ENCODE measurements at places on chromosomes 3 and 15.

DNA sequence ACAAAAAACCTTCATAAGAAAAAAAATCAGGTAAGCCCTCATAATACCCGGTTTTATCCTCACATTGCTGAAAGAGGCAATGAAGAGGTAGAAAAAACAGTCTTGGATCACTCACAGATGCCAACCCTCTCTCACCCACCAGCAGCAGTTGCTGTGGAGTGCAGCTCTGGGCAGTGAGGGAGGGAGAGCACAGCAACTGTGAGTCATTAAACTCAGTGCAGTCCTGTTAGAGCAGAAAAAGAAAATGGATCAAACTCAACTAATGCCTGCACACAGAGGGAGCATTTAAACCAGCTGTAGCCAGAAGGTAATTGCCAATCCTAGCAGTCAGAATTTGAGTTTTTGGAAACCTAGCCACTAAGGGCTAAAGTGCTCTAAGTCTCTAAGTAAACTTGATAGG is 1050.6 kb upstream of the ALCAM start:
- no peak for DNase-seq

- DNase-seq, result no peak
These were observed 41.6 kb upstream of the TMEM87A start for GRCh38 chr15:42314818-42315217.

GRCh38 chr15:60061758-60062157 is 57.6 kb downstream of the FOXB1 start:
- no peak for DNase-seq

DNA sequence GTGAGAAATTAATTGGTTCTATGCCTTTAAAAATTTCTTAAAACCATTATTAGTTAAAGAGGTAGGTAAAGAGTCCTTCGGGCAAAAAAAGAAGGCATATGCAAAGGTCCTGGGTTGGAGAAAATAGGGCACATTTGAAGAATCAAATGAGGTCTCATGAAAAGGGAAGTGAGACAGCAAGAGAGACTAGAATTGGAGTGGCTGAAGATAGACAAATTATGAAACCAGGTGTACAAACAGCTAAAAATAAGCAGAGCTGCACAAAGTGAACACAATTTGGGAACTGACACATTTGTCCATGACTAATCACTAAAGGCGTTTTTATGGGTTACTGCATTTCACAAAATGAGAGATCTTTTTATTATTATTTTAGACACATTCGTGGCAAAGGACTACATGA is 581.2 kb downstream of the PYDC2 start:
- DNase-seq, result no peak

DNA sequence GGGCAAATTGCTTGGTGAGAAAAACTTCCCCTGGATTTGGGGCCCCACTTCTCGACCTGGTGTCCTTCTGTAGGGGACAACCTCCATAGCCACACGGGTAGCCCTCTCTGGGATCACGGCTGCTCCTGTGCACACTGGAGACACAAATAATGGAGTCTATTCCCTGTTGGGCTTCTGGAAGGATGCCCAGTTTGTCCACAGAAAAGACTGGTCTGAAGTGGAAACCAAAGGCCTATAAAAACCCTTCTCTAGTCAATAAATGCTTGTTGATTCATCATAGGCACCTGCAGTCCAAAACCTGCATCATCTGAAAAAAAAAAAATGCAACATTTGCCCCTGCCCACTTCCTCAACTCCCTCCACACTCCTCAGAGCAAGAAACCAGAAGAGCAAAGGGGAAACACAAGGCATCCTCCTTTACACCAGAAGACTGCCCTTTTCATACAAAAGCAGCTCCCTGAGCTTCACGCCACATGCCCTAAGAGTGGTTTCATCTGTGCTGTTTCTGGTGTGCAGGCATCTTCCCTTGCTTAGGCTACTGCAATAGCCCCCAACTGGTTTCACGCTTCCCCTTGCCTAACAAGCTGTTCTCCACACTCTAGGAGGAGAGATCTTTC is 36.3 kb downstream of the SRGAP3 start:
- no peak for DNase-seq

- DNase-seq, result no peak
These were observed 126.5 kb downstream of the STT3B start for GRCh38 chr3:31659246-31659645.

- no peak for DNase-seq
These were observed 439.0 kb downstream of the NTRK3 start for GRCh38 chr15:87817553-87817952.

- no peak for DNase-seq
These were observed 7.7 kb downstream of the DUOXA2 start for GRCh38 chr15:45121706-45122417.

GRCh38 chr3:178982137-178982536 is 89.5 kb downstream of the ZMAT3 start:
- no peak for DNase-seq

- DNase-seq, result no peak
These were observed 57.0 kb upstream of the FRMD4B start for GRCh38 chr3:69442771-69443311.

DNA sequence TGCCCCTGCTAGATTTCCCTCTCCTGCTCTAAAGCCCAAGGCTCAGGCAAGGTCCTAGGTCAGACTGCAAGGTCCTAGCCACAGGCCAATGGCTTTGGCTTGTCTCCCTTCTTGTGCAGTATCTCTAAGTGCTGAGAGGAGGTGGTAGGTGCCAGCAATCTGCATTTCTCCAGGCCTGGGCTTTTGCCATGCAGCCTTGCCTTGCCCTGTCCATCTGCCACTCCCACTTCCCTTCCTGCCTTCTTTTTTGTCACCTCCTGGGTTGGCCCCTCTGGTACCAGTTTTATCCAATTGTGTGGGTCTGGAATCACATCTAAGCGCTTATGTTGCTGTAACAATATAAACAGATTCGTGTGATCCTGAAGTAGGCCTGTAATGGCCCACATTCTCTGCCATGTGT is 109.9 kb downstream of the MYRIP start:
- DNase-seq, result no peak

- DNase-seq, result no peak
These were observed 89.7 kb downstream of the CRTC3 start for GRCh38 chr15:90619468-90619867.
